ENCODE measurements at places on chromosomes 7 and 10. TPM values are rescaled to one million over a fixed set of nuclear protein-coding genes. Genes with fewer than 3 reads are reported as not detected.
A peak's percentile ranks its signal among the peaks of the same experiment; 100 is the strongest.

The LLCFC1 gene
- not detected for total RNA-seq

The DKK1 gene
- total RNA-seq: 66.2 TPM

The HSPA12A gene
- 10.0 TPM for total RNA-seq

The ZSWIM8 gene
- total RNA-seq: 63.1 TPM

The GNB2 gene
- total RNA-seq: 72.7 TPM

The ATRNL1 gene
- total RNA-seq: 1.4 TPM

The VWC2 gene
- not detected for total RNA-seq

The TRPV5 gene
- total RNA-seq: not detected

The AKR1D1 gene
- total RNA-seq: under 0.01 TPM

The SRRM3 gene
- total RNA-seq: 0.36 TPM

DNA sequence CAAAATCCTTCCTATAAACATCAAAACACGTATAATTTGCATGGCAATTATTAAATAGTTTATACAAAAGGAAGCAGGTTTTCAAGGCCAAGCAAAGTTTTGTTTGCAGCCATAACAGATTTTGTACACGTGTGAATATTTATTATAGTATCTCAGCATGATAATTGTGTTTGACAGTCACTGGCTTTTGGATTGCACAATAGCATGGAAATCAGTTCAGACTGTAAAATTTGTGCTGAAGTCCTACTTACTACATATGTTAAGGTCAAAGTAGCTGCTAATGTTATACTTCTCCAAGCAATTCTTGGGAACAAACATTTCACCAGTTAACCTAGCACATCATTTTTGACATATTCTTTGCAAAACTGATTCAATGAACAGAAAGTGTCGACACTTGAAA lies 287.6 kb upstream of the POM121L12 start:
- no peak for DNase-seq

DNA sequence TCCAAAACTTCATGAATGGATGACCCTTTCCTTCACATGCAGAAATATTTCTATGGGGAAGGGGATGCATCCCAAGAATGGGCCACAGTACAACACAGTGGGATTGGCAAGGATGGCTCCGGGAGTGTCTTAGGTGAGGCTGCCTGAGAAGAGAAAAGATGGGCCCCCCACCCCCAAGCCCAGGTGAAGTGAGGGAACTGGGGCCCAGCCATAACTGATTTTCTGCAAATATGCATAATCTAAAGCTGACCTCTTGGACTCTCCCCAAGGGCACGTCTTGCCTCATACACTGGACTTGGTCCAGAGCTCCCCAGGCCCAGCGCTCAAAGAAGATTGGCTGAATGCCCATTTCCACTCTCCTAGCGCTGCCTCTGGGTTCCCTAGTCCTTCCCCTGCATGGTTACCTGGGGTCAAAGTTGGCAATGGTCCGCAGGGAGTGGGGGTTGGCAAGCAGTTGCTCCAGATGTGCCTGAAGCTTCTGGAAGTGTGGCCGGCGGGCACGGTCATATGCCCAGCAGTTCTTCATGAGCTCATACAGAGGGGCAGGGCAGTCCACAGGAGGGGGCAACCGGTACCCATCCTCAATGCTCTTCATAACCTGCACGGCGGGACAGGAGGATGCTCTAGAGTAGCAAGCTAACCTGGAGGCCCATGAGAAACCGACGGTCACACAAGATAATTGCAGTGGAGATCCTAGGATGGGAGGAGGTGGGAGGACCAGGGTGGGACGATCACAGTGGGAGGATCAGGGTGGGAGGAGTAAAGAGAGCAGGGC lies 12.3 kb downstream of the ZYX start:
- DNase-seq: peak; percentile 72

DNA sequence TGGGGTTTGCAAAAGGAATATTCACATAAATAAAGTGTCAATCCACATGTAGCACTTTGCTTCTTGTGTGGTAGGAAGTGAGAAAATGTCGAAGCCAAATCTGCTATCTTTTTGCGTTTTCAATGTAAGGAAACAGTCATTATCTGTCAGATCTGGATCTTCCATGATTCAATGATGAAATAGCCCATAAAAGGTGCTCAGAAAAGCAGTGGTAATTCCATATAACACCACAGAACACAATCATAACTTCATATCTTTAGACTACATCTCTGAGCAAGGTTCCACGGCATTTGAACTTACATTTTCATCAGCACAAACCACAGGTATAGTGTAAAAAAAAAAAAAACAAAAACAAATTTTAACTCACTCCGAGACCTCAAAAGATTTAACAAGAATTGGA lies 39.9 kb upstream of the EGR2 start:
- DNase-seq: no peak

GRCh38 chr10:81594991-81595390 lies 280.0 kb upstream of the NRG3 start:
- DNase-seq: no peak

- no peak for DNase-seq
These were observed 25.7 kb upstream of the PDCD4 start for GRCh38 chr10:110845756-110846620.

GRCh38 chr7:29115753-29116152 lies 30.6 kb downstream of the CPVL start:
- DNase-seq: no peak

- DNase-seq: peak; percentile 85
These were observed 570 bp downstream of the TBC1D12 start for GRCh38 chr10:94402843-94403379.

DNA sequence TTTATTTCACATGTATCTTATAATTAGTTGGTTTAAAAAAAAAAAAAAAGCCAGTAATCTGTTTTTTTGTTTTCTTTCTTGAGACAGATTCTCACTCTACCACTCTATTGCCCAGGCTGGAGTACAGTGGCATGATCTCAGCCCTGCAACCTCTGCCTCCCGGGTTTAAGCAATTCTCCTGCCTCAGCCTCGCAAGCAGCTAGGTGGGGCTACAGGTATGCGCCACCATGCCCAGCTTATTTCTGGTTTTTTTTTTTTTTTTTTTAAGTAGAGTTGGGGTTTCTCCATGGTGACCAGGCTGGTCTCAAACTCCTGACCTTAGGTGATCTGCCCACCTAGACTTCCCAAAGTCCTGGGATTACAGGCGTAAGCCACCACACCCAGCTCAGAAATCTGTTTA lies 34.1 kb upstream of the CAPZA2 start:
- DNase-seq: no peak

- no peak for DNase-seq
These were observed 208.1 kb downstream of the TCF7L2 start for GRCh38 chr10:113158183-113158582.

- no peak for DNase-seq
These were observed 279.1 kb downstream of the CCSER2 start for GRCh38 chr10:84607523-84607922.

GRCh38 chr10:43610636-43611035 lies 4.4 kb downstream of the ZNF485 start:
- no peak for DNase-seq

DNA sequence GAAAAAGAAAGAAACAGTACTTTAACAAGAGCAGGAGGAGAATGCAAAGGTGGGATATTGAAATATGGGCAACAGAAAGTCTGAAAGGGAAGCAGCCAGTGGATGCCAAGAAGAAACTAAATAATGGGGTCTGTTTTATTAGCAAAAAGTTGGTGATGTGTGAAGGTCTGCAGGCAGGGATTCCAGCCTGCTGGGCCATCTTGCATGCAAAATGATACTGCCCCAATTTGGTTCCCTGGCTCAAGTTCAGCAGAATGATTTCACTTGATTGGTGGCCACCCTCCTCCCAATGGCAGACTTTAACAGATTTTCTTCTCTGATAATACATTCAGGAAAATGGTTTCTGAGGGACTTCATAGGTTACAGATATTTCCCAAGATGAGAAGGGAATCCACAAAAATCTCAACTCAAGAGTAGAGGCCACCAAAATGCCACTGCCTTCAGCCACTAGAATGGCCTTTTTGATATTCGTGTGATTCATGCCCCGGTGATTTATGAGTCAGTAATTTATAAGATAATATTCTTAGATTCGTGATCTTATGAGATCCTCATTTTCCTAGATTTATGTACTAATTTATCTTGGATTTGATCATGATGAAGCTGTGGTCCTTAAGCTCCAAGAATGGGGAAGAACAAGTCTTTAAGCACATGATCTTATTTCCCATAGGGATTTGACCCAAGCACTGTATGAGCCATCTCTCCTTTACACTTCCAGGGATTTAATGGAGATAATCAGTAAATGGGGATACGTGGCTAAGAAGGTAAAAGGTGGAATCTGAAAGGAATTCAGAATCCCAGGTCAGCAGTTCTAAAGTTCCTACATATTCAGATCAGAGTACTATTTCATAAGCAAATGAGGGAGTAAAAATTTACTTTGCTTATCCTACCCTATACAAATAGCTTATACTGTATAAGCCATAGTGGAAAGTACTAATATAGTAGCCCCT lies 32.3 kb upstream of the ADD3 start:
- no peak for DNase-seq

DNA sequence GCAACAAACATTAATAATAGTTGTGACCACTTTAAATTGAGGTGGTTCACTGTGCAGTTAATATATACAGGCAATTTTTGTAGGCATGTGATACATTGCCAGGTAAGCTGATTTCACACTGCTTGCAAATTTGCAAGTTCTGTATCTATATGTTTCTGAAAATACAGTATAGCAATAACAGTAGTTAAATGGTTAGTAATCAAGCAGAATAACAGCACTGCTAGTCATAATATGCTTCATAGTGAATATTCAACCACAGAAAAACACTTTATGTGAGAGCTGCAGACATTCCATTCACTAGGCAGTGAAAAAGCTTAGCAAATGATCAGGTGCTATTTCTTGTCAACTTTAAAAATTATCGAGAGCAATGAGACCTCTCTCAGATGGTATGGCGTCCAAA lies 28.9 kb downstream of the SLC26A4 start:
- no peak for DNase-seq

GRCh38 chr7:35801392-35802101 lies 690 bp downstream of the SEPTIN7 start:
- DNase-seq: peak; percentile 82

GRCh38 chr7:37604078-37604477 lies 79.5 kb upstream of the GPR141 start:
- no peak for DNase-seq

- peak; percentile 52 for DNase-seq
These were observed 1.2 kb downstream of the EZH2 start for GRCh38 chr7:148882841-148883265.

- no peak for DNase-seq
These were observed 589.9 kb upstream of the MGMT start for GRCh38 chr10:128877141-128877540.

GRCh38 chr7:240146-240676 lies 47.8 kb downstream of the FAM20C start:
- no peak for DNase-seq

DNA sequence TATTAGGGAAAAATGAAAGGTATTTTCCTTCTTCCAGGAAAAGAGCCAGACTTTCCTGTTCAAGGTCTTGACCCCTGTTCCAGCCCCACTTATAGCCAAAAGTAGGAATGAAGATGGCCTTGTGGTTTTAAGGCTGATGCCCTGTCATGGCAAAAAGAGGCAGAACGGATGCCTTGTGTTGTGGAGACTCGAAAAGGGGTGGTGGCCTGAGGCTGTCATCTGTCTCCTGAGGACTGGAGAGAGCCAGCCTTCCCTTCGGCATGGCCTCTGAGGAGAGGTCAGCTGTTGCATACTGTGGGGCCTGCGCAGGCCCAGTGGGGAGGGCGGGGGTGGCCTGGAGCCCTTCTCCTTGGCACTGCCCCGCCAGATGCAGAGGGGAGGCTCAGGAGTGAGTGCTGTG lies 166.0 kb upstream of the EEPD1 start:
- DNase-seq: no peak
